NCI-H187 treated with DMSO at 0.1 percent for 48 hours (cell line): ENCODE measurements at places on chromosomes 16 and 17.

- no peak for DNase-seq
These were observed 35.6 kb downstream of the DHRS7B start for GRCh38 chr17:21162394-21162775.

DNA sequence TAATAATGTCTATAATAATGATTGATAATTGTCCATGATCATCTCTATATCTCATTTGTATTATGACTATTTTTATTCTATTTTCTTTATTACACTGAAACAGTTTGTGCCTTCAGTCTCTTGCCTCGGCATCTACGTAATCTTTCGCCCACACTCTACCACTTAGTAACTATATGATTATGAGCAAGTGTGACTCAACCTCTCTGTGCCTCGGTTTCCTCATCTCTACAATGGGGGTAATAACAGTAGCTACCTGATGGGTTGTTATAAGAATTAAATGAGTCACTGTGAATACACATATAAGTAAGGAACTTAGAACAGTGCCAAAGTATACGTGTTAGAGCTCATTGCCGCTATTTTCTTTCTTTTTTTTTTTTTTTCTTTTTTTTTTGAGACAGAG lies 3.7 kb upstream of the SLC16A11 start:
- DNase-seq = no peak

- no peak for DNase-seq
These were observed 478.6 kb downstream of the SLC39A11 start for GRCh38 chr17:72613806-72614292.

- DNase-seq = no peak
These were observed 576.1 kb downstream of the CDH11 start for GRCh38 chr16:64545768-64546167.

GRCh38 chr16:35823342-35823741 lies 2363.9 kb downstream of the TP53TG3F start:
- no peak for DNase-seq

- no peak for DNase-seq
These were observed 105.7 kb downstream of the C17orf67 start for GRCh38 chr17:56727876-56728617.

DNA sequence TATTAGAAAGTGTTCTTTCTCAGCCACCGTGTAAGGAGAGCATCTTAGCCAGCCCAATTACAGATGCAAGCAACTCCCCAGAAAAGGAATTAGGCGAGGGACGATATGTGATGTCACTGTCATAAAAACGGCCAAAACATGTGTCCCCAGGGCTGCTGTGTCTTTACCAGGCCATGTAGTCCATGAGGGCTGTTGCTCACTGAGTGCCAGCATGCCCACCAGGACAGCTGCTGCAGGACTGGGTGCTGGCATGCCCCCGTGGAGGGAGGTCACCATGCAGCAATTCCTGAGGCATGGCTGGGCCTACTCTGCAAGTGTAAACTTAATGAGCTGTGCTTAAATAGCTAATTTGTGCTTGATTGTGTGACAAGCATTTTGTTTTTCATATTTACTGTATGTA lies 156.9 kb downstream of the LGALS9B start:
- no peak for DNase-seq

DNA sequence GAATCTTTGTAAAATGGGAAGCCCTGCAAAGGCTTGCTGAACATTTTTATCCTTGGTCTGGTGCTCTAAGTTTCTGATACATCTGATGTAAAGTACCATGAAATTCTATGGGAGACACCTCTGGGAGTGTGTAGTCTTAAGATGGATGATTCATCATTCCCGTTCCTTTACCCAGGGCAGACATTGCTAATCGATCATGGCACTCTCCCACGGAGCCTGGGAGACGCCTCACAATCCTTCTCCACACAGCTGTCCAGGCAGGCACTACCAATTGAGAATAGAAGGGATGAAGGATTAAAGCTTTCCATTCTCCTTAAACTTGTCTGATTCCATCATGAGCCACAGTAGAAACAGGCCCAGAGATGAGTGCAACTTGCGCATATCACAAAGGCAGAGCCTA lies 144.8 kb downstream of the GSG1L start:
- DNase-seq = no peak

DNA sequence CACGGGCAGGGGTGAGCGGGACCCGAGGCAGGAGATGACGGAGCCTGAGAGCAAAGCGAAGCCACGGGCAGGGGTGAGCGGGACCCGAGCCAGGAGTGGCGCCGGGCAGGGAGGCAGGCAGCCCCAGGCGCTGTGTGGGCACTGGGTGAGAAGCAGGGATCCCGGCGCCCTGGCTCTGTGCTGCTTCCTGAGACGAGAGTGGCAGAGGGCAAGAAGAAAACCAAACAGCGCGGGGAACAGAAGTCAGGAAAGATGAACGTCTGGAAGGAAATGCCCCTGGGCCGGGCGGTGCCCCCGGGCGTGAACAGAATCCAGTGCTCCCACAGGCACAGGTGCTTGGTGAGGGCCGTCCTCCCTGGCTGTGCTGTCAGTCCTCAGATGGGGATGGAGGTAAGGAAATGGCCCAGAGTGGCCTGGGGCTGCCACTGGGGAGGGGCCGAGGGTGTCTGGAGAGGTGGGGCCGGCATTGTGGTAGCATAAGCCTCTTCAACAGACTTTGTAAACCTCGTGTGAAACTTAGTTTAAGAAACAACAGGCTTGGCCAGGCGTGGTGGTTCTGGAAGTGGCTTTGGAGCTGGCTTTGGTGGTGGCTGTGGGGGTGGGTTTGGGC lies 9.8 kb downstream of the ASPSCR1 start:
- no peak for DNase-seq

DNA sequence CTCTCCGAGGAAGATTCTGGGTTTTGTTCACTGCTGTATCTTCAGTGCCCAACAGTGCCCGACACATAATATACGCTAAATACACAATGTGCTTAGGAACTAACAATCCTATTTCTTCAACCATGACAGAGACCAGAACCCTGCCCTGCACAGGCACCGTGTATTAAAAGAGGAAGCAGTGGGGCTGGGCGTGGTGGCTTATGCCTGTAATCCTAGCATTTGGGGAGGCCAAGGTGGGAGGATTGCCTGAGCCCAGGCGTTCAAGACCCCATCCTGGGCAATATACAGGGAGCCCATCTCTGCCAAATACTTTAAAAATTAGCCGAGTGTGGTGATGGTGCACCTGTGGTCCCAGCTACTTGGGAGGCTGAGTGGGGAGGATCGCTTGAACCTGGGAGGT lies 19.3 kb downstream of the ARL2BP start:
- no peak for DNase-seq

- DNase-seq = no peak
These were observed 35.8 kb downstream of the FA2H start for GRCh38 chr16:74738816-74739215.

DNA sequence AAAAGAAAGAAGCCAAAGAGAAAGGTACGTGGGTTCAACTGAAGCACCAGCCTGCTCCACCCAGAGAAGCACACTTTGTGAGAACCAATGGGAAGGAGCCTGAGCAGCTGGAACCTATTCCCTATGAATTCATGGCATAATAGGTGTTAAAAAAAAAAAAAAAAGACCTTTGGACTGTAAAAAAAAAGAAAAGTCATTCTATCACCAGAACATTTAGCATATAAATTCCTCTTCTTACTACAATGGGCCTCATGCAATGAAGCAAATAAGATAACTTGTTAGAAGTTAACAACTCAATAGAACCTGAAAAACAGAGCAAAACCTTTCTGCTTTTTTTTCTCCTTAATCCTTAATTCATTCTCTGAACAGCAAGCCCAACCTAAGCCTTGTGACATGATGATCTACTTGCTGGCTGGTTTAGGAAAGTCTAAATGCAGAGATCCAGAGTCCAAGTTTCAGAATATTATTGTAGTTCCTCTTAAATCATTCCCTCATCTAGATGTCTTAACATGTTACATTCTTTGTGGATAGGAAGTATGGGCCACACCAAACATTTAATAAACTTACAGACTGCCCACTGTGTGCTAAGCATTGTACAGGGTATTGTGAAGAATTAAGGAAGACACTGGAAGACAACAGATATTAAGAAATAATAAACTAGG lies 45.4 kb downstream of the BRCA1 start:
- DNase-seq = no peak

DNA sequence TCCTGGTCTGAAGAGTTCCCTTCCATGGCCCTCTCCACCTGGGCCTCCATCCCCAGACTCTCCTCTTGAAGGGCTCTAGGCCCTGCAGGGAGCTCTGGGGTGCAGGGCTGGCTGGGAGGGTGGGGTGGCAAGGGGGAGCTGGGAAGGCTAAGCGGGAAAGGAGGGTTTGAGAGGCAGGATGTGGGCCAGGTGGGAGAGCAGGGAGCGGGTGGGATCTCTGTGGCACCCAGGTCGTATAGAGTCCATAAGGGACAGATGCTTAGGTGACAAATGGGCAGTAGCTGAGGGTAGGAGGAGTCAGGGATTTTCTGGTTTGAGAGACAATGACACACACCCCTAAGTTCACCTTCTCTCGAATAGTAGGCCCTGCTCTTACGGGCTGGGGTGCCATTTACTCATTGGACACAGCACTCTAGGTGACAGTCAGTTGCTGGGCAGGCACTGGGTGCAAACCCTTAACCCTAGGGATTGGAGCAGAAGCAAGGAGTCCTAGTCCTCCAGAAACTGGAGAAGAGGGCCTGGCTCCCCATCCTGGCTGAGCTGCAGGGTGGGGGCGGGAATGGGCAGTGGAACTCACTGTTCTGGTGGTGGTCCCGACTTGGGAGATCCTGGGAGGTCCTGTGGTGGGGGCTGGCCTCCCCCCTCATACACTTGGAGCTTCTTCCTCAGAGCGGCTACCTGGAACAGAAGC lies 15.3 kb downstream of the KIF18B start:
- no peak for DNase-seq

- no peak for DNase-seq
These were observed 120.6 kb upstream of the CDH5 start for GRCh38 chr16:66245868-66246267.

DNA sequence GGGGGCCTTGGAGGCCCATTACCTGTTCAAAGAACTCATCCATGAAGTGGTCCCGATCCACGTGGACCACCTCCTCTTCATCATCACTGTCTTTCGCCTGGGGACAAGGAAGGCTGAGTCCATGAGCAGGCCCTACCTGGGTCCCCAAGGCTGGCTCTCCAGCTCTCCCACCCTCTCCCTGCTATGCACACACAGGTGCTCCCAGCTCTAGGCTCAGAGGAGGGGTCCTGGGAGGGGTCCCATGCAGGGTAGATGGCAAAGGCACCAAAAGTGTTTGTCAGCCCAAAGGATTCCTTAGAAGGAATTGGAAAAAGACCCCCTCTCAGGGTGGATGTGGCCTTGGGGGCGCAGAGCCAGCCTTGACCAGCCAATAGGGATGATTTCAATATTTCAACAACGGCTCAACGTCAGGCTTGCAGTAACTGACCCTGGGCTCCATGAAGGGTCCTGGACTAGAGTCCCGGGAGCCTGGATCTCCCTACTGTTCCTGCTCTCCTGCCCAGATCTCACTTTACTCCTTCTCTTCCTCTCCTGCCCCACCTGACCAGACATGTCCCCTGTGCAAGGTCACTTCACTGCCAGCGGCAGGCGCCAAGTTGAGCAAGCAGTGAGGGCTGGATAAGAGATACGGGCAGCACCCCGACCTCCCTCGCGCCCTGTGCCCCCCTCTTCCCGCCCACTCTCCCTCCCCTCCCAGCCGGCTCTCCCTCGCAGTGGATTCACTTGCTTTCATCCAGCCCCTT lies 8.8 kb downstream of the STX1B start:
- DNase-seq = no peak

GRCh38 chr17:17232303-17232621 lies 4.7 kb downstream of the FLCN start:
- DNase-seq = no peak

- no peak for DNase-seq
These were observed 563 bp downstream of the METRNL start for GRCh38 chr17:83079766-83080578.

- no peak for DNase-seq
These were observed 408.2 kb downstream of the SEC14L1 start for GRCh38 chr17:77548967-77549366.

DNA sequence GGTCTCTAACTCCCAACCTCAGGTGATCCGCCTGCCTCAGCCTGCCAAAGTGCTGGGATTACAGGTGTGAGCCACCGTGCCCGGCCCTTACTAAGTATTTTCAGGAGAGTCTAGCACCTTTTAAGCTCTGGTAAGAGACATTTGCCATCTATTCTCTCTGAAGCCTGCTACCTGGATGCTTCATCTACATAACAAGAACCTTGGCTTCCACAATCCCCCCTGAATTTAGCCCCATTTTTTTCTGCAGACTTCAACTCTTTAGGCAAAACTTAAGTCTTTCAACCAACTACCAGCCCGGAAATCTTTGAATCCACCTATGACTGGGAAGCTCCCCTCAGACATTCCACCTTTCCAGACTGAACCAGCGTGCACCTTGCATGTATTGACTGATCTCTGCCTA lies 14.0 kb upstream of the UBE2I start:
- no peak for DNase-seq

GRCh38 chr17:35129973-35130351 lies 8.5 kb downstream of the FNDC8 start:
- DNase-seq = no peak

- DNase-seq = no peak
These were observed 188.9 kb downstream of the CPPED1 start for GRCh38 chr16:12614662-12615278.

DNA sequence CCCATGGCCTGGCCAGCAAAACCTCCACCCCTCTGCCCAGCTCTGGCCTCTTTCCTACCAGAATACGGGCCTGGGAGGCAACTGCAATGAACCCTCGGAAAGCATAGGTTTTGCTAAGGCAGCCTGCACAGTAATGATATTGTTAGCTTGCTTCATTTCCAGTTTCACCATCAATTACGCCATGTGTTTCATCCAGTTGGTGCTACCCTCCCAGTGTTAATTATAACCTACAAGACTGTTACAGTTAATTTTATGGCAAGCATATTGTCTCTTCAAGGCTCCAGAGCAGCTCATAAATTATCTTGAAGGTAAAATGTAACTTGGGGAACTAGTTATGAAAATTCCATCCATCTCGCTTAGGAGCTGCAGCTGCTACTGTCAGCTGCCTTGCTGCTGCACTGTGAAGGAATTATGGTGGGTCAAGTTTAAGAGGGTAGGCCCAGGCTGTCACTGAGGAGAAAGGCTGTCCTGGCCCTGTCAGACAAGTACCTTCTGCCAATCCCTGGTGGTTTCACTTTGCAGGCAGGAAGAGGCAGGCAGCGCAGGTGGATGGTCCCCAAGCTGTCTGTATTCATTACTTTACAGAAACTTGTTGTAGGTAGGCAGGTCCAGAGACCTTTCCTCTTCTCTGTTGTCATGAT lies 242.9 kb downstream of the FTO start:
- no peak for DNase-seq

- no peak for DNase-seq
These were observed 15.5 kb downstream of the SNX11 start for GRCh38 chr17:48123111-48123510.
